ENCODE measurements at places on chromosomes 6 and 20.

- no peak for DNase-seq
These were observed 67.6 kb downstream of the RAB44 start for GRCh38 chr6:36765190-36765589.

GRCh38 chr20:9927224-9927623, 88.3 kb upstream of the PAK5 start:
- DNase-seq, result no peak

DNA sequence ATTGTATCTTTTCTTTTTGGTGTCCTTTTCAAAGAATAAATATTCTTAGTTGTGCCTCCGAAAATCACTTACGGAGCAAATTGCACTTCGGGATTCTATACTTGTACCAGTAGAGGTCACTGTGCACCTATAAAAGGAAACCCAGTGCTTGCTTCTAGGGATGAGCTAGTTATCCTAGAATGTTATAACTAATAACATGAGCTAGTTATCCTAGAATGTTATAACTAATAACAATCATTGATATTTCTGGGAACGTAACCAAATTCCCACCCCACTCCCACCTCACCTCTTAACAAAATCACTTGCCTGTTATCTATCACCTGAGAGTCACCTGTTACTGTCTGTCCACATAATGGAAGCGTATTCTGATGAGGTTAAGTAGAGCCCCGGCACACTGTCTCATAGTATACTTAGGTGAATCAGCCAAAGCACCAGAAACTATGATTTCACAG, 126.9 kb upstream of the TIAM2 start:
- DNase-seq, result peak; percentile 30

GRCh38 chr6:142845624-142846458, 99.1 kb downstream of the HIVEP2 start:
- DNase-seq, result peak; percentile 2

DNA sequence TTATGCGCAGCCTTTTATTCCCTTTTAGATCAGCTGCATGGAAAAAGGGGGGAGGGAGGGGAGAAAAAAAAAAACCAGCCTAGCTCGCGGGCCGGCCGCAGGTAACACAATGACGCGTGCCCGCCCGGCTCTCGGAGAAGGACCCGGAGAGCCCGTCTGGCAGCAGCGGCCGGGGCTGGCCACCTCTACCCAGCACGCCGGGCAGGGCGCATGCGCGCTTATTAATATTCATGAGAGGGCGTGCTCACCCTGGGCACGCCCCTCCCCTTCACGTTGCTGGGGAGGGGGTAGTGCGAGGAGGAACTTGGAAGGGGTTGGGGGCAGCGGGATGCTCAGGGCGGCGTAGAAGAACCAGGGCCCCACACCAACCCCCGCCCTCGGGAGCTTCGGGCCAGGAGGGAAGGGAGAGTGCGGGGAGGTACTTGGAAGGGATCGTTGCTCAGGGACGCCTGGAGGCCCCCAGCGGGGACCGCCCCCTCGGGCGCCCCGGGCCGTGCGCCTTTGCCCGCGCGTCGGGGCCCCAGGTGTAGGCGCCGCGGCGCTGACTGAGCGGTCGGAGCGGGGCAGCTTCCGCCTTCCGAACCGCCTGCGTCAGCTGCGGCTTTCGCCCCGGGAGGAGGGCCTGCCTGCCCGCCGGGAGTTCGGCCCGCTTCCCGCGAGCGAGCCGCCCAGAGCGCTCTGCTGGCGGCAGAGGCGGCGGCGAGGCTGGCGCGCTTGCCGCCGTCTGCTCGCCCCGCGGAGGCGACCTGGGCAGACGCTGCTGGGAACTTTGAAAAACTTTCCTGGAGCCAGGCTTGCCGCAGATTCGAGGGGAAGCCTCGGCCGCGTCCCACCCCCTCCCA, at the start of gene JAG1:
Gene JAG1 (minus strand): TSS at position 158 of the 842 bp plus-strand sequence. CDS start 469 bp downstream, outside the sequence.
- peak; percentile 91 for DNase-seq

DNA sequence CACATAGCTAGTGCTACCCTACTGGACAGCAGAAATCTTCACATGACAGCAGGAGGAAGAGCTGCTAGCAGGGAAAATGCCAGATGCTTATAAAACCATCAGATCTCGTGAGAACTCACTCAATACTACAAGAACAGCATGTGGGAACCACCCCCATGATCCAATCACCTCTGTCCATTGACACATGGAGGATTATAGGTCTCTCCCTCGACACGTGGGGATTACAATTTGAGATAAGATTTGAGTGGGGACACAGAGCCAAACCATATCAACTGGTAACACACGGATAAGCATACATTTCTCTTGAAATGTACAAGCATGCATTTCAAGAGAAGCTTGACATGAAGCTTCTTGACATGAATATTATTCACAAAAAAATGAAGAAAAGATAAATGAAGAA, 64.1 kb downstream of the MMS22L start:
- no peak for DNase-seq

- no peak for DNase-seq
These were observed 101.6 kb downstream of the ATXN1 start for GRCh38 chr6:16659466-16660156.

DNA sequence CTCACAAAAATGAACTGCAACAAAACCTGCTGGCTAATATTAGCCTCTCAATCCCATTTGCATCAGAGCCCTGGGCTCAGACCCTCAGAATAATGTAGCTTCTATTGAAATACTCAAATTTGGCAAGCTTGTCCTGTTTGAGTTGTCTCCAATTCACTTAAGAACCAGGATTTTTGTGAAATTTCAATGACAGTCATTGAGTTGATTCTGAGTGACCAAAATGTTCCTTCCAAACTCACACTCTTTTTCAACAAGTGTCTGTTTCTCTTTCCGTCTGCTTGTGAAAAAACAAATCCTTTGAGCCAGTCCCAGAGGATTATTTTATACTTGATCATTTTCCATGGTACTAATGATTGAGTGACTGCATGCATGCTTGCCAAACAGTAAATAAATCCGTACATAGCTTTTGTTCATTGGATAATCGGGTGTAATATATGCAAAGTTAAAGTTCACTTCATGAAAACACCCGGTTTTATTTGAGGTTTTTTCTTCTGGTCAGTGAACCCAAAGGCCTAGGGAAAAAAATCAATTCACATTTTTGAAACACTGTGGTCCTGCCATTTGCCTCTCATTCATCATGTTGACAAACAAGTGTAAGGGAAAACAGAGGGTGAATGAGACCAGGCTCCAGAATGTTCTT, 16.4 kb upstream of the SLC22A2 start:
- no peak for DNase-seq

- DNase-seq, result no peak
These were observed 96.2 kb downstream of the VIP start for GRCh38 chr6:152846825-152847224.

GRCh38 chr6:84526631-84527030, 237.8 kb downstream of the TBX18 start:
- DNase-seq, result no peak

- DNase-seq, result no peak
These were observed 311.6 kb upstream of the ECI2 start for GRCh38 chr6:4446982-4447381.

DNA sequence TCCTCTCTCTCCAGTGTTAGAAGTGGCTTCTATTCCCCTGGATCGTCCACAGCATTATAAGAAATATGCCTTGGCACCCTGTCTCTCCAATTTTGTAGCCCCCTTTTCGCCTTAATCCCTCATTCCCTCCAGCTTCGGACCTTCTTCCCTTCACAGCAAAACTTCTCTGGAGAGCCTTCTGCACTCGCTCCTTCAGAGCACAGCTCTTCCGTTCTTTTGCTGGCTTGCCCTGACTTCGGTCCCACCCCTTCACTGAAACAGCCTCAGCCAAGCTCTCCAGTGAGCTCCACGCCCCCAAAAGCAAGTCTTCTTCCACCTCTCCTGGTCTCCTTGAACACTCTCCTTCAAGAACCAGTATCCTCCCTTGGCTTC, 134.7 kb upstream of the RNF24 start:
- no peak for DNase-seq

DNA sequence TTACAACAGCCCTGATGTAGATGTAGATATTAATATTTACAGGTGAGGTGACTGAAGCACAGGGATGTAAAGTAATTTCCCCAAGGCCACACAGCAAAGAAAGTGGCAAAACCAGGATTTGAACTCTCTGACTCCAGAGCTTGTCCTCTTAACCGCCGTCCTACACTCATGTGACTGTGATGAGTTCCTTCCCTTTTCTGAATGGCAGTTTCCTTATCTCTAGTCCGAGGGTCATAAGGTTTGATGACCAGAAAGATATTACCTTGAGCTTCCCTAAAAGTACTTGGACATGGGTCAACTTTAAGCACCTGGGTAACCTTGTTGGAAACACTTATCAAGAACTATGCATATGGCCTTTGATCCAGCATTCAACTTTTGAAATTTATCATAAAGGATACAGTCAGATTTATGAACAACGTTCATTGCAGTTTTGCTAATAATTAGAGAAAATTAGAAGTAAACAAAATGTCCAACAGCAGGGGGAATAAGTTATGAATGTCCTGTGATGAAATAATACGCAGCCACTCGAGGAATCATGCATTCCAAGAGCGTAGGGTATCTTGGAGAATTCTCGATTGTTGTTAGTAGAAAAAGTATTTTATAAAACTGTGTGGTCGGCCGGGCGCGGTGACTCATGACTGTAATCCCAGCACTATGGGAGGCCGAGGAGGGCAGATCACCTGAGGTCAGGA, 2.3 kb upstream of the TLDC2 start:
- no peak for DNase-seq

DNA sequence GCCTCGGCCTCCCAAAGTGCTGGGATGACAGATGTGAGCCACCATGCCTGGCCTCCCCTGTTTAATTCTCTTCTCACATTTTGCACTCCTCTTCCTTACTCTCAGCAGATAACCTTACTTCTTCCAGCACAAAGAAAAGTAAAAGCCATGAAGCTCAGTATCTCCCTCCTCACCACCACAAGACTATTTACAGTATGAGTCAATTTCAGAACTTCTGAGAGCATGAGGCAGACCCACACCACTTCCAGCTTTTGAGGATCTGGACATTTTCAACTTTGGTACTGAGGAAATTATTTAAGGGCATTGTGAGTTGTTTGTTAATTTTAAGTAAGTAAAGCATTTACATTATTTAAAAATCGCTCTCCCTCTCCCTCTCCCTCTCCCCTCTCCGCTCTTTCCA, 8.0 kb upstream of the SNX3 start:
- DNase-seq, result no peak

GRCh38 chr6:89386917-89387491, 25.1 kb downstream of the RRAGD start:
- no peak for DNase-seq

DNA sequence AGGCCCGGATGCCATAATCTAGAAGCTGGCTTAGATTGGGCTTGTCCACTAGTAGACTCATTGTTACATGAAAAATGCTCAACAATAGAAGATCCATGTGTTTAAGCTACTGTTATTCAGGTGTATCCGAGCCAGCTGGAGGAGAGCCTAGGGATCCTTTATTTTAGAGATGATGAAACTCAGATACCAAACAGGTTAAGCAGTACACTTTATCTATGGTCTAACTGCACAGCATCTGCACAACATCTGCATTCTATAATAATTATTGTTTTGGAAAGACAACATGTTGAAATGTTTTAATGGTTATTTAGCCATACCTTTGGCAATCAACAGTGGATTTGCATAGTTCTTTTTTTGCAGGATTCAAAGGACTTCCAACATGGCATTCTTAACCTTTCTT, 134.1 kb downstream of the RFPL4B start:
- no peak for DNase-seq

DNA sequence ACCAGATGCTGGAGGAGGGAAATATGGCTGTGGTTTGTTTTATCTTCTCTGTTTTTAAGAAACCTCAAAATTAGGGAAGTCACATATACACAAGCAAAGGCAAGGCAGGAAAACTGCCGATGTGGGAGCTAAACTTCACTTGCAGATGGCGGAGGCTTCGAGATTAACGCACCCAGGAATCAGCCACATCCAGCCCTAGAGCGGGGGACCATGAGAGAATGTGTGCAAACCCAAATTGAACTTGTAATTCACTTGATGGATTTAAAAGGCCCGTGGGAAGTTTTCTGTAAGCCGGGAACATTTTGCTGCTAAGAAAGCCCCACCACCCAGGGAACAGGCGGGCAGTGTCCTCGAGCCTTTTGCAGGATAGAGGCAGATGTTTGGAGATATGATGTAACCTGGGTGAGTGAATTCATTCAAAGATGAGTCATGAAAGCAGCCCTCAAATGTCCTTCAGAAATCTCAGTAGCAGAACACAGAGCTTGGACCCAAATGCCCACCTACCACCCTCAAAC, 39.9 kb downstream of the PREX1 start:
- DNase-seq, result no peak

DNA sequence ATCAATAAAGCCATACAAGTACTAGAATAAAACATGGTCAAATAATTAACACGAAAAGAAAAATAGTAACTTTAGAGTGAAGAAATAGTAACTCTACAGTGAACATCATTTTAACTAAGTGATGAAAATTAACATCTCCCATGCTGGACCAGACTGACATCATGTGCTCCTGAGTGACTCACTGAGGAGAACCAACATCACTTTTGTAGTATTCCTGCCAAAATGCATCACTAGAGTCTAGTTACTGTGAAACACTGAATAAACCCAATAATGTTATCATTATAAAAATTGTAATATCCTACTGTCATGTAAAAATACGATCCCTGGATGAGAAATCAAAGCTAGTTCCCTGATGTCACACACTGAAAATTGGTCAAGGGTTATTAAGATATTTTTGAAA, 361.3 kb downstream of the CD109 start:
- DNase-seq, result no peak

DNA sequence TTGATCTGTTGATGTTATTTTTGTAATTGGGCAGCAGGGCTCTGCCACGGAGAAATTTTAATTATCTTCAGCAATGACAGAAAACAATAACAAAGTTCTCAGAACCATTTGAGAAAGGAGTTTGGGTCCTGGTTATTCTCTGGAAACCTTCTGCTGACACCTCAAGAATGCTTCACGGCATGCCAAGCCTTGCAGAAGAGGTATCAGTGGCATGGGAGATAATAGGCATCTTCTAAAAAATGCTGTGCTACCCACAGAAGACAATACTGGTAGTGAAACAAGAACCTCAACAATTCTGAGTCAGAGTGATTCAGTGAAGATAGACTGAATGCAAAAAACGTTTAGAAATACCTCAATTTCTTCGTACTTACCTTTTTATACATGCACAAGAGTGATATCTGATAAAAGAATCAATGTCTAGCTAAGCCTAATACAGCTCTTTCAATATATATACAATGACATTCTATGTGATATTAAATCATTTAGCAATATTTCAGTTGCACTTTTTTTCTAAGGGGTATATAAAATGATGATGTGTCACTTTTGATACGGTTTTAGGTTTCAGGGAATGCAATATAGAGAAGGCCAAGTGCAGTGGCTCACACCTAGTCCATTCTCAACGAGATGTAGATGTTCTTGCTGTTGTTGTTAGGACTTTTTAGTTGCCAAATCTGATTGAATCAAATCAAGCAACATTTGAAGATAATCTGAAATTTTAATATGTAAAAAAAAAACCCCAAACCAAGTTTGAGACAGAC, 110.4 kb upstream of the COL21A1 start:
- no peak for DNase-seq

GRCh38 chr6:83125425-83125824, 58.0 kb downstream of the DOP1A start:
- no peak for DNase-seq

- DNase-seq, result no peak
These were observed 11.8 kb downstream of the UNC5CL start for GRCh38 chr6:41027241-41027640.
